Fibroblast of skin of right quadriceps (primary cell): ENCODE measurements at places on chromosomes 2 and 18.
A peak's percentile ranks its signal among the peaks of the same experiment; 100 is the strongest.

GRCh38 chr2:230496891-230497290, 80.9 kb downstream of the SP100 start:
- no peak for DNase-seq

DNA sequence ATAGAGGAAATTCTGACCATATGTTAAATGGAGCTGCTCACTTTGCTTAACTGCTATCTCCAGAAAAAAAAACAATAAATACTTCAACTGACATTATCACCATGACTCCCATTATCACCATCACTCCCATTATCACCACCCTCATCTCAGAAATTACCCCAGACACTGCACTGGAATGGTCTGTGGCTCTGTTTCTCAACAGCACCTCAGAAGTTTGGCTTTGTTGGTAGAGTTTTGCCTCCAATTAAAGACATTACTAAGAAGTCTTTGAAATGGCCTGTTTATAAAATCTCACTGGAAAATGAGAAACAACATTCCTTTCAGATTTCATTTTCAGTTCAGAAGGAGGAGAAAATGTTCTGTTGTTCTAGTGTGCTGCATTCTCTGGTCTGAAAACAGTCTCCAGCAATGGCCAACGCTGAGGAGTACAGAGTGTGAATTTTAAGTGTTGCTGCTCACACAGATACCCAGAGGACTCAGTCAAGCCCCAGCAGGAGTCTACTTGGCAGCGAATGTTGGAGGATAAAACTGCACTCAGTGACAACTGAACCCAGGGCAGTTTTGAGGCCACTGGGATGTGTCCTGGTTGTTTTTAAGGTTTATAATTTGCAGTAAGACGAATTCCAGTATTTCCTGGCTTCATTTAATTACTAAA, 364.5 kb upstream of the CDH2 start:
- DNase-seq, result no peak

- no peak for DNase-seq
Observed at GRCh38 chr2:103364177-103364576, 602.3 kb downstream of the TMEM182 start.

DNA sequence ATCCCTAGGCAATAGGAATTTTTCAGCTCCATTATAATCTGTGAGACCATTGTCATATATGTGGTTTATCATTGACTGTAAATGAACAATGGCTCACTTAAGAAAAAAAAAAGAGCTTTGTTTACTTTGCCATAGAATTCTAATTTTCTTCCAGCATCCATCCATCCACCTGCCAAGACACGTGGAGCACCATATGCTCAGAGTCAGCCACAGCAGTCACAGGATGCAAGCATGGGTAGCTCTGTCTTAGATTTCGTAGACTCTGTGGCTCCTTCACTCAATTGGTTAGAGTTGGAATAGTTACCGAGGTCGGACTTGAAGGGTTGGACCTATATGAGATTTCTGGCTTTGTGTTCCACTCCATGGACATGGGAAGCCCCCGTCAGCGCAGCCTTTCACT, 75.6 kb downstream of the COA5 start:
- DNase-seq, result no peak

DNA sequence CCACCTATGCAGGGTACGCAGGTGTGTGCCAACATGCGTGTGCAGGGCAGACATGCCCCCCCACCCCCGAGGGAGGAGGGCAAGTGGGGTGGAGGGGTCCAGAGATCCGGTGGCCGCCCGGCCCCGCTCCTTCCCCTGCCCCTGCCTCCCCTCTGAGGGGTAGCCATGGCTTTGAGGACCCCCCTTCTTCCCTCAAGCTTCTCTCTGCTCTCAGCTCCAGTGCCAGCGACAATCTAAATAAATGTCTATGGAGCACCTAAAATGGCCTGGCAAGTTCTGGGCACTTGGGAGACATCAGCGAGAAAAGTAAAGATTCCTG, 91.9 kb downstream of the ZFP36L2 start:
- DNase-seq, result no peak

- DNase-seq, result no peak
Observed at GRCh38 chr2:8134985-8135682, 546.7 kb upstream of the ID2 start.

DNA sequence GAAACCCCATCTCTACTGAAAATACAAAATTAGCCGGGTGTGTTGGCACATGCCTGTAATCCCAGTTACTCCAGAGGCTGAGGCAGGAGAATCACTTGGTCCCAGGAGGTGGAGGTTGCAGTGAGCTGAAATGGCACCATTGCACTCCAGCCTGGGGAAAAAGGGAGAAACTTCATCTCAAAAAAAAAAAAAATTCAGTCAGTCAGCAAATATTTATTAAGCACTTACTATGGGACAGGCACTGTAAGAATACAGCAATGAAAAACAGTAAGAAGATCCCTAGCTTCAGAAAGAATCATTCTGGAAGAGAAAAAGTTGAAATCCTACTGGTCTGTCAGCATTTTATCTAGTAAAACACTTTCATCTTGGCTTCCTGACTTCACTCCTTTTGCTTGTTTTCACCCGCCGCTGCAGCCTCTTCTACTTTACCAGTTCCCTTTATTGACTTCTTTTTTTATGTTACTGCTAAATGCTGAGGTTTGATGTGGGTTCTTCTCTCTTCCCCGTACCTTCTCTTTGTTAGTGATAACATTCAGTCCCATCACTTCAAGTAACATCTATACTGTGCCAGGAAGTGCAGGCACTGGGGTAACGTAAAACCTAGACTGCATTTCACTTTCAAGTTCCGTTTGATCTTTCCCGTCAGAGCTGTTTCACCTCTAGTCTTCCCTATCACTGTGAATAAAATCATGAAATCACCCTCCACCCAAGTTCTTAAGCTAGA, 10.8 kb upstream of the TAF4B start:
- no peak for DNase-seq

DNA sequence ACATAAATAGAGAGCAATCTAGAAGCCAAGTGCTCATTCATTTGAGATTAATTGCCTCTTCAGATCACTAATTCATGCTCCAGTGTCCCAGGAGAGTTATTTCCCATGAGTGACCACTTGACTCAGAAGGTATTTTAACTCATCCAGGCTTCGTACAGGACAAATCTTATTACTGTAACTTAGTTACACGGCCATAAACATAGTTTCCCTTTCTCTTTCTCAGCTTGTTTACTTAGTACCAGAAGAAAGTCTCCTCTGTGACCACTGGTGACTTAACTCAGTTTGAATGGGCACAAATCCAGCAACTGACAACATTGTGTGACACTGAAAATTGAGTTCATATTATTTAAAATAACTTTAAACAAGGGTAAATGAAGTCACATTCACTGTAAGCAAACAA, 25.3 kb downstream of the MMADHC start:
- peak; percentile 26 for DNase-seq

- DNase-seq, result no peak
Observed at GRCh38 chr2:227782804-227783203, 30.8 kb upstream of the CCL20 start.

- DNase-seq, result no peak
Observed at GRCh38 chr18:51884039-51884438, 456.0 kb upstream of the DCC start.

DNA sequence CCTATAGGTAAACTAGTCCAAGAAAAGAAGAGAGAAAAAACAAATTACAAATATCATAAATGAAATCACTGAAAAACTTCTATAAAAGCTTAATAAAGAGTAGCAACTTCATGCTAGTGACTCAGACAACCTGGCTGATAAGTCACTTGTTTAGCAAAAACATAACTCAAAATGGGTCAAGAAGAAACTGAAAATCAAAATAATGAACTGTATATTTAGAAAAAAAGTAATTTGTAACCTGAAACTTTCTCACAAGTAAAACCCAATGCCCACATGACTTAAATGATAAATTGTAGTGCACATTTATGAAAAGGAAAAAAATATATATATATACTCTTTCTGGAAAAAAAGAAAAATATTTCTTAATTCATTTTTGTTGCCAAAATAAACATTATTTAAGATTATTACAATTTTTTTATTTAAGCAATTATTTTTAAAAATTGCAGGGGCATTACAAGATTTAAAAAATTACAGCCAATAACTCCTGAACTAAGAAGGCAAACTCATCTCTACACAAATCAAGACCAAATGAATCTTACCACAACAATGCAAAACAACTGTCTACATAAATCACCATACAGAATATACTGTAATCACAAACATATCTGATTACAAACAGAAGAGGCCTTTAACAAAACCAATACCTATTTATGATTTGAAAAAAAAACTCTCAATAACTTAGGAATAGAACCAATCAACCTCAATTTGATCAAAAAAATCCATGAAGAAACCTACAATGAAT, 406.3 kb downstream of the CDH7 start:
- DNase-seq, result no peak

GRCh38 chr2:164599954-164600589, 21.2 kb downstream of the GRB14 start:
- peak; percentile 57 for DNase-seq

DNA sequence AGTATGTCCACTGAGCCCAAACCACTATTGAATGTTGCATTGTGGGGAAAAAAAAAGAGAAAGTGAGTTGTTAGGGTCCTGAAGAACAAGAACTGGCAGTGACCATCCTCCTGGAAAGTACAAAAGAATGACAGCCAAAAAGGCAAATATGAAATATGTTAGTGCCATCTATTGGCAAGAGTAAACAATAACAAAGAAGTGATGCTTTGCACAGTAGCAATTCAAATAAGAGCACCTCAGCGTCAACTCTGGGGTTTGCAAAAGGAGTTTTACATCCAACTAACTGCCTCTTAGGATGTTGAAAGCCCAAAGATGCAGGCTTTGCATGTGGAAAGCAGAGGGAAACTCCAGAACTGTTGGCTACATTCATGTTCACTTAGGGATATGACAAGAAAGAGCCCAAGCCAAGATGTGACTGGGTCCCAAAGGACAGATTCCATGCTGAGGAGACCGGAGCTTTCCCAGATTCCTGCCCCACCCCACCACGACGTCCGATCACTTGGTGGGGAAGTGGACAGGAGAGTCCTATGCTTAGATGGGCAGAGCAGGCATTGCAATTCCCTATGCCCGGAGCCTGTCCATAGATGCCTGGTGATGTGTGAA, 15.6 kb downstream of the TRABD2A start:
- peak; percentile 43 for DNase-seq

DNA sequence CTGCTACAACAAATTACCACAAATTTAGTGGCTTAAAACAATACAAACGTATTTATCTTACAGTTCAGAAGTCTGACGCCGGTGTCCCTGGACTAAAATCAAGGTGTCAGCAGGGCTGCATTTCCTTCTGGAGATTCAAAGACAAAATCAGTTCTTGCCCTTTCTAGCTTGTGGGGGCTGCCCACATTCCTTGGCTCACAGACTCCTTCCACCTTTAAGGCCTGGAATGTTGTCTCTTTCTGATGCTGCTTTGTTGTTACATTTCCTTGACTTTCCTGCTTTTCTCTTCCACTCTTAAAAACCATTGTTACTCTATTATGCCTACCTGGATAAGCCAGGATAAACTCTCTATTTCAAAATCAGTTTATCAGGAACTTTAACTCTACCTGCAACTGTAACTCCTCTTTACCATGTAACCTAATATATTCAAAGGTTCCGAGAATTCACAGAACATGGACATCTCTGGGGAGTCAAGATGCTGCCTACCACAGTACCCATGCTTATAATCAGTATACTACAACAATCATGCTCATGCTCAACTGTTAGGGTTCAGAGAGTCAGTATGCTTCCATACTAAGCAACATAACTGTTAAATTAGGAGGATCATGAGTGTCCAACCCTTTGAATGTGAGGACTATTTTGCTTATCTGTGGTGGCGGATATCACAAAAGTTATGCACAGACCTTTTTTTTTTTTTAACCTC, 27.4 kb downstream of the YES1 start:
- DNase-seq, result no peak

DNA sequence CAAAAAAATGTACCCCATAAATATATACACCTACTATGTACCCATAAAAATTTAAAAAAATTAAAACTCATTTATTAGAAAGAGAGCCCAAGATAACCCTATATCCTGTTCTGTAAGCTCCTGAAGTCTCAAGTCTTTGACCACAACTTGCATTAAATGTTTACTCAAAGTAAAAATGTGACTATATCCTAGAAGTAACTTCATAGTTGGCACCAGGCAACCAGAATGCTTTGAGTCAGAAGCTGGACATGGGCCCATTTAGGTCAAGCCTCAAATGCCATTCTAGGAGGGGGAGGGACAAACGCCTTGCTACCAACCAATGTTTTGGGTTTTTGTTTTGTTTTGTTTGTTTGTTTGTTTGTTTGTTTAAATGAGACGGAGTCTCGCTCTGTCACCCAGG, 9.3 kb upstream of the TBC1D8 start:
- DNase-seq, result peak; percentile 31

DNA sequence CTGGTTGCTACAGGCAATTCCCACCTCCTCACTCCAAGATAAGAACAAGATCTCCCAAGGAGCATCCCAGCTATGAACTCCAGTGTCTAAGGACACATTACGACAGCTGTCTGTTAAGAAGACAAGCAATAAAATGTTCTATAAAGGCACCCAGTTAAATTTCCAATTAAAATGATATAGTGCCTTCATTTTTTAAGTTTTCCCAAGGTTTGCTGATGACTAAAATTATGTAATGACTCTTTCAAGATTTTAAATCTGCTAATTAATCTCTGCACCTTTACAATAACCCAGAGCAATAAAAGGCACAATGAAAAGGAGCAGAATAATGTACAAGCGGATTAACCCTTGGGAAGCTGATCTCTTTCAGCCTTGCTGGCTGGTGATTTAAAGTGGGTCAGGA, 61.6 kb upstream of the REG3G start:
- no peak for DNase-seq

GRCh38 chr2:165469417-165469816, at the start of gene CSRNP3:
Gene CSRNP3 (plus strand): TSS chr2:165469698. CDS start chr2:165595066, 125,368 bp downstream.
- DNase-seq, result peak; percentile 83

- DNase-seq, result no peak
Observed at GRCh38 chr2:1132328-1132969, 181.8 kb downstream of the SNTG2 start.

DNA sequence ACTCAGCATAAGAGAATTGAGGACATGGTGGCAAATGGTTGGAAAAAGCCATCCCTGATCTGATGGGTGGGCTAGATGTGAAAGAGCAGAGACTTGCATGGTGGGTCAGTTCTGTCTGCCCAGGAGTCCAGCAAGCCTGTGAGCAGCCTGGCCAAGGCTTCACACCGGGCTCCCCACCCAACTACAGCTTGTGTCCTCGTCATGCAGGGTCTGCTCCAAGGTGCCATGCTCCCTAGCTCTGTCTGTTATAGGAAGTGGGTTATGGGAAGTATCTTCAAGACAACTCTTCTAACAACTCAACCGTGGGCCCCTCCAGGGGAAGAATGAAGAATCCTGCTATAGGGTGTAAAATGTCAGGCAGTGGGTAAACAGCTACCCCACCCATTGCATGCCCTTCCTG, 97.4 kb downstream of the ADD2 start:
- no peak for DNase-seq

DNA sequence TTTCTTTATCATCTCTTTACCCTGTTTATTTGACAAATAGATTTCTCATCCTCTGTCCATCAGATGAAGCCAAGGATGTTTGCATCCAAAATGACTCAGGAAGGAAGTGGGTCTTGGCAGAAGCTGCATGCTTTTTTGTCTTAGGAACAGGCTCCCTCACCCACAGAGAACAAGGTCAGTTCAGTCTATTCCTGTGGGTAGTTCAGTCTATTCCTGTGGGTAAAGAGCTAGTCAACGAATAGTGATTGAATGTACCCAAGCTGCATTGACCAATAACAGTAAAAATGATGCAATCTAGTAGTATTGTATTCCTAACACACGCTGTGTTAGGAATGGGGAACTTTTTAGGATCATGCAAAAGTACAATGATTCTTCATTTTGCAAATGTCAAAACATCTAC, 290.8 kb upstream of the TANK start:
- DNase-seq, result peak; percentile 95
